ENCODE measurements at places on chromosomes 5 and 9.

DNA sequence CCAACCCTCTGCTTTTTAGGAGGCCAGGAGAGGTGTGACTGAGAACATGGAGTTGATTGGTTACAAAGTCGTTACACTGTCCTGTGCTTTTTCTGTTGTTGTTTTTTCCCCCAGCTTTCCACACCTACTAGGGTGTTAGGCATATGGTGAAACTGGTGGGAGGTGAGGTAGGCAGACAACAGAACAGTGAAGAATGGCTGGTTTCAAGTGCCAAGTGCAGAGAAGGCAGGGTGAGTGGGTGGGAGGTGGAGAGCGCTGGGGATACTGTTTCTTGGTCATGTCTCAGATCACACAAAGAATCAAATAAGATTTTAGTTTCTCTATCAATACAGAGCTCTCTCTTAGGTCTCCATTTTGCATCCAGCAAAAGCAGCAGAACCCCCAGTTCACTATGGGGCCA, 2.2 kb upstream of the SPTAN1 start:
- peaks cover 42% of the 10 kb centered on the region for H3K4me1 ChIP-seq
- DNase-seq: no peak
- H3K27ac ChIP-seq: peak overlapping the region; percentile 98
- no peak overlapping the region for H3K4me3 ChIP-seq
- H3K36me3 ChIP-seq: no peaks in the 10 kb centered on the region

DNA sequence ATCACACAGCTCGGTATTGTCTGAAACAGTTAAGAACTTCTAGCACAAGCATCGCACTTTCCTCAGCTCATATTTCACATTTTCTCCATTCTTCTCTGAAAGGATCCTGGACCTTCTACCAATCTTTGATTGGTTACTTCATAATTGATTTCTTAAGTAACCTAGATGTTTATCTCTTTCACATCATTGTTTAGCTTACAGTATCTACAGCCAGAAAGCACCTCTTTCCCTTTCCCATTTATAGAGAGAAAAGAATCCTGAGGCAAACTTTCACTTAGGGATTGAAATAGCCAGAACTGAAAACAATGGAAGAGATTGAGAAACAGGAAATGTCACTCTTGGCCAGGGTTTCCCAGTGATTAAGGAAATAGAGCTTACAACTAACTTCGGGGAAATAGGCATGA, 2.5 kb downstream of the IL33 start:
- peak overlapping the region; percentile 41 for H3K4me3 ChIP-seq
- DNase-seq: no peak
- H3K36me3 ChIP-seq: no peaks in the 10 kb centered on the region
- H3K27me3 ChIP-seq: no peaks in the 10 kb centered on the region
- no peaks in the 10 kb centered on the region for H3K4me1 ChIP-seq
- H3K27ac ChIP-seq: peak overlapping the region; percentile 82

DNA sequence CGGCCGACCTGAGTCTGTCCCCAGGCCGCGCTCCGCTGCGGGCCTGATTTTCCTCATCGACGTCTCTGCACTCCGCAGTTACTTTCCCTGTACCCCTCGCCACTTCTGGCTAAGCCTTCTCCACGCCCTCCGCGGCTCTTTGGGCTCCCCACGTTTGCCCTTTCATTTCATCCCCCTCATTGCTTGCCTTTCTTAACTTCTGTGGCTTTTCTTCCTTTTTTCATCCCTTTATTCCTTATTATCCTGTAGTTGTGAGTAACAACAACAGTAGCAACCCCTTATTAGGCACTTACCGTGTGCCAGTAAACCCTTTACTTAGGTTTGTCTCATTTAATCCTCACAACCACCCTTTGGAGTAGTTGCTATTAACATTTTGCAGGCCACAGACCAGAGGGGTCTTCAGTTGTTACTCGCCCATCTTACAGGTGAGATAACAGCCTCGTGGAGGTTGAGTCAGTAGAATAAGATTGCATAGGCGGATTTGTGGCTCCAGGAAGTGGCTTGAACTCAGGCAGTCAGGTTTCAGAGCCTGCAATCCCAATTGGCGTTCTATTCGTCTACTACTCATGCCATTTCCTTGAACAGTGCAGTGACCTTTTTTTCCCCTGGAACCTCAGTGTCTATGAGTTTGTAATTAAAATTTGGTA, 724 bp downstream of the TCERG1 start:
- H3K27me3 ChIP-seq: no peaks in the 10 kb centered on the region
- no peak for DNase-seq
- H3K27ac ChIP-seq: peak overlapping the region; percentile 96
- peak overlapping the region; percentile 97 for H3K4me3 ChIP-seq
- H3K36me3 ChIP-seq: no peaks in the 10 kb centered on the region

DNA sequence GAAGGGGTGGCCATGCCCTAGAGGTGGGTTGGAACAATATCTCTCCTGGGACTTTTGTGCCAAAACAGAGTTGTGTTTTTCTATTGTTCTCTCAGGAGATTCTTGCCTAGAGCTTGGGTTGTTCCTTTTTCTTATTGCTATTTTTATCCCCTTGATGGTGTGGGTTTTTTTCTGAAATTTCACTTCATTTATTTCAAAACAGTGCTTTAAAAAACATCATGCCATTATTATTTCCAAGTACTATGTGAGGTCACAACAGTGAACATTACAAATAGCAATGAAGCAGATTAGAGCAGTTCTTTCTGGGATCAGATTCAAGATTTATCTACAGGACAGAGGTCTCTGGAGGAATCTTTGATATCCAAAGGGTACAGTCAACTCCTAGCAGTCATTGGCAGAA, 76.6 kb downstream of the ACTBL2 start:
- no peaks in the 10 kb centered on the region for H3K27me3 ChIP-seq
- H3K4me1 ChIP-seq: peaks cover 5% of the 10 kb centered on the region
- no peak overlapping the region for H3K27ac ChIP-seq
- H3K4me3 ChIP-seq: no peak overlapping the region
- no peak for DNase-seq
- H3K36me3 ChIP-seq: no peaks in the 10 kb centered on the region

DNA sequence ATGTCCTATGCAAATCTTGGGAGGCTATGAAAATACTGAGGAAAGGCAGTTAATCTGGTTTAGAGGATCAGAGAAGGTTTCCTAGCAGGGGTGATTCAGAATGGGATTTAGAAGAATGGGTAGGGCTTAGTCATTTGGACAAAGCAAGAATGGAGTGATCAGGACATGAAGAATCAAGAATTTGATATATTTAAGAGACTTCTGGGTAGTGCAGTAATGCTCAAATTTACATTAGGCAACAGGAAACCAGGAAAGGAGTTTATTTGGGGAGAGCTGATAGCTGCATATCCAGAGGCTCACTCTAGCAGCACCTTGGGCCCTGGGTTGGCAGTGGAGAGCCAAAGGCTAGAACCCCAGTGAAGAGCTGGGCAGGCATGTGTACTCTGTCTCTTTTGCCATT, 78.9 kb upstream of the PAPPA start:
- no peaks in the 10 kb centered on the region for H3K36me3 ChIP-seq
- DNase-seq: no peak
- H3K27ac ChIP-seq: peak overlapping the region; percentile 17
- H3K27me3 ChIP-seq: no peaks in the 10 kb centered on the region
- peaks cover 8% of the 10 kb centered on the region for H3K4me1 ChIP-seq

DNA sequence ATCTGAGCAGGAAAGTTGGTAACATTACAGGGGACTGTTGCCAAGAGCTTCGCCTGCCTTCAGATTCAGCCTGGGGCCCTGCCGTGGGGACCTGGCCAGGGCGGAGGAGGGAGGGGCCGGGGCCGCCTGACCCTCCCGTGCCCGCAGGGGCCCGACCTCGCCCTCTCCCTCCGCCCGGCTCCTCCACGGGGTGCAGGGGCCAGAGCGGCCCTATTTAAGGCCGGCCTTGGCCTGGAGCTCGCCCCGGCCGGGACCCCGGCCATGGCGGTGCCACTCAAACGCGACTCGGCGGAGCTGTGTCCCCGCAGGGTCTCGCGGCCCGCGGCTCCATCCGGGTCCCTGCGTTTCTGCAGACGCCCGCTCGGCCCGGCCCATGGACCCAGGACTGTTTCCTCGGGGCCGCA, 757 bp downstream of the TMEM250 start:
- H3K4me1 ChIP-seq: peaks cover 50% of the 10 kb centered on the region
- no peaks in the 10 kb centered on the region for H3K27me3 ChIP-seq
- peak overlapping the region; percentile 94 for H3K27ac ChIP-seq
- DNase-seq: no peak
